ENCODE measurements at places on chromosomes 4 and X.

GRCh38 chr4:176760471-176760870, 32.3 kb downstream of the VEGFC start:
- DNase-seq = no peak

DNA sequence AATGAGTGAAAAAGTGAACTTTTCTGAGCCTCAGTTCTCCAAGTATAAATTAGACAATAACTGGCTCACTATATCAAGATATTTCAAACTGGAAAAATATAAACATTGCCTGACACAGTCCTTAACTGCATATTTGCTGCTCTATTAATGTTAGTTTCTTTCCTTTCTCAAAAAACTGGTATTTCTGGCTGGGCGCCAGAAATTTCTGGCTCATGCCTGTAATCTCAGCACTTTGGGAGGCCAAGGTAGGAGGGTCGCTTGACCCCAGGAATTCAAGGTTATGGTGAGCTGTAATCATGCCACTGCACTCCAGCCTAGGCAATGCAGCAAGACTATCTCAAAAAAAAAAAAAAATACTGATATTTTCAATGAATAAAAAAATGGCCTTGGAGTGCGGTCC, 227.0 kb downstream of the MAGEB17 start:
- no peak for DNase-seq

GRCh38 chr4:177862541-177863176, 420.4 kb upstream of the AGA start:
- no peak for DNase-seq

DNA sequence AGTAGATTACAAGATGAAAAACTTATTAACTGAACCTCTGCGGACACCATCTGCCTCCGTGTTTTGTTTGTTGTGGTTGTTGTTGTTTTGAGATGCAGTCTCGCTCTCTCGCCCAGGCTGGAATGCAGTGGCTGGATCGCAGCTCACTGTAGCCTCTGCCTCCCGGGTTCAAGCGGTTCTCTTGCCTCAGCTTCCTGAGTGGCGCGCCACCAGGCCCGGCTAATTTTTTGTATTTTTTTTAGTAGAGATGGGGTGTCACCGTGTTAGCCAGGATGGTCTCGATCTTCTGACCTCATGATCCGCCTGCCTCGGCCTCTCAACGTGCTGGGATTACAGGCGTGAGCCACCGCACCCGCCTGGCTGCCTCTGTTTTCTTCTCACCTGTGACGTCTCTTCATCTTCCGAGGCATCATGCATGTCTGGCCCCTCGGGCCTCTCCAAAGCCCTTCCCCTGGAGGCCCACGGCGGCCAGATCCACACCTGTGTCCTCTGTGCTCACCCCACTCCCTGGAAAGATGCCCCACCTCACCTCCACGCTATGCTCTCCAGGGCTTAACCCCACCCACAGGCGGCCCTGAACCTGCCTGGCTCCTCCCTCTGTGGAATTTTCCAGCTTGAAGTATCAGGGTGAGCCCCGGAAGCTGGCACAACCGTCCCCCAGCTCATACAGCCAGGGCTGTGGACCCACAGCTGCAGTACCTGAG, 77.0 kb upstream of the MXD4 start:
- DNase-seq = no peak

DNA sequence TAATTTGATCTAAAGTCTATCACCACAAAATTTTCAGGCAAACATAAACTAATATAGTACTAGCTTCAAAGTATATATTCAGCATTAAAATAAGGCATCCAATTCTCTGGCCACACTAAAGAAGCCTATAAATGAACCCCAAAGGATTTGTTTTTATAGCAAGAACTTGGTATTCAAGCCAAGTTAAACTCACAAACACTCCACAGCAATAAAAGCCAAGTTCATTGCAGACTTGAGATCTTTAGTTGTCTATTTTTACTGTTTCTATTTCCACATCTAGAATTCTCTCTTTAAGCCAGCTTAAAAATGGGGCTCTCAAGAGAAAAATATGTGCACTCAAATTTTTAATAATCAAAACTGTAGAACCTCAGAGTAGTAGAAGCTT, 51.1 kb downstream of the WDFY3 start:
- DNase-seq = no peak

DNA sequence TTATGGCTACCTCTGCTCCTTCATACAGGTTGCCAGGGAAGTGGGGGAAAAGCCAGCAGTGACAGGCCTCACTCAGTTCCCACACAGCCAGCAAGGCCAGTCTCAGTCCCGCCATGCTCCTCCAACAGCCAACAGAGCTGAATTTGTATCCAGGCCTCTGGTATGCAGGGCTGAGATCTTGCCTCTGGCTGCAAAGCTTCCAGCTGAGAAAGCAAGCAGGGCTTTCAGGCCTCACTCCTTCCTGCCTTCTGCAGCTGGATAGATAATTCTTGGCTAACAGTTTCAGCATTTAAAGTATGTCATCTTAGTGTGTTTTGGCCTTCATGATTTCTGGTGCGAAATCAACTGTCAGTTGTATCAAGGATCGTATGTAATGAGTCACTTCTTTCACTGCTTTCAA, 103.6 kb downstream of the GNL3L start:
- peak; percentile 40 for DNase-seq

- DNase-seq = no peak
These were observed 50.8 kb downstream of the HTRA3 start for GRCh38 chr4:8320386-8320750.

Data from NT2/D1 (cell line).